ENCODE measurements at places on chromosomes 5 and 9.

DNA sequence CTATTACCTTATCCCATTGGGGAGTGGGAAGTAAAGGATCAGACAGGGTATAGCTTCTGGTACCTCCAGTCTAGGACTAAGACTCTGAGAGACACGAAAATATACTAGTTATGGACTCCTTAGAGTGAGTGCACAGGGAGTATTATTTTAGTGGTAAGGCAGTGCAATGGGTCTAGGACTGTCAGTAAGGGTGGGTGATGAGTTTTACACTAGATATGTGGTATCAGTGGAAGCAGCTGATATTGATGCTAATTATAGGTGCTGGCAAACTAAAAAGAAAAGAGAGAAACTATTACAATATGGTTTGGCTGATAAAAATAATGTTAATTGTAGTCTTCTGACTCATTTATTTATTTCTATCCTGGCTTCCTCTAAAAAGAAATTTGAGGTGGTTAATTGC is 118.6 kb downstream of the UNC13B start:
- DNase-seq: no peak

DNA sequence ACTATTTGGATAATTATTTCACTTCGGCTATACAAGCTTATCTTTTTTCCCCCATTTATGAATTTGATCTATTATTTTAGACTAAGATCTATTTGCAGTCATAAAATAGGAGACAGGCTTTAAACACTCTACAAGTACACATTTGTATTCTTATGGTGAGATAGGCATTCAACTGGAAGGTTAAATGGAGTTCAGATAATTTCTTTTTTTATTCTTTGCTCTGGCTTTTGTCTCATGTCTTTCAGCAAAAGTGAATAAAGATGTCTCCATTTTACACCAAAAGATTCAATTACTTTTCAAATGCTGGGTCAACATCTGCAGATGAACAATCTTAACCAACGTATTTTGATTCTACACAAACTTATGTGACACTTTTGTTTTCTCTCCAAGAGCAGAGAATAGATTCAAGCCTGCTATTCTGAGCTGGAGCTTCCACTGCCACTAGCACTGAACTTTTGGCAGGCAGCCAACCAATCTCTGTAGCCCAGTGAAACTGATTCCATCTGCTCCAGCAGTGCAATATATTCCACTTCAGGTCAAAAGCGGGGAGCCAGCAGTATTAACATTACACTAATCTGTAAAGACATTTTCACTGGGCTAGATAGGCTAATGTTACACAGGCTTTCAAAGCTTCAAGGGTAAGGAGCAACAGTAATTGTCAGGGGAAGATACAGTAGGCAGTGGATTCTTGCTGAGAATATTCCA is 452.0 kb upstream of the ZNF608 start:
- DNase-seq: no peak

- no peak for DNase-seq
These were observed 407.7 kb downstream of the KDM4C start for GRCh38 chr9:7165331-7165975.

DNA sequence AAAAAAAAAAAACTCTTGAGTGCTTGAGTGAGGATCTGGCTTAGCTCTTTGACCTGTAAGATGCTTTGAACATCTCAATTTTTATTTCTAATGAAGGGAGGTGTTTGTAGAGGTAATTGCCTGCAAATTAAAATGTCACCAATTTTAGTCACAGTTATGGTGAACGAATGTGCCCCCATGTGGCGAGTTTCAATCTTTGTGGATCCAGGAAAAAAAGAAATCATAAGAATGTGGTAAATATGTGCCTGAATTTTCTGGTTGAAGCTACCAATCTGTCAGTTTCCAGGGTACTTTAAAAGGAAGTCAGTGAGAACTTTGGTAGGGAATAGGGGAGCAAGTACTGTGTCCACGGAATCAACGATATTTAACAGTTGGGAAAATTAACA is 1772.4 kb upstream of the CDH9 start:
- DNase-seq: no peak

- DNase-seq: no peak
These were observed 7.1 kb upstream of the FGFR4 start for GRCh38 chr5:177079606-177080005.

DNA sequence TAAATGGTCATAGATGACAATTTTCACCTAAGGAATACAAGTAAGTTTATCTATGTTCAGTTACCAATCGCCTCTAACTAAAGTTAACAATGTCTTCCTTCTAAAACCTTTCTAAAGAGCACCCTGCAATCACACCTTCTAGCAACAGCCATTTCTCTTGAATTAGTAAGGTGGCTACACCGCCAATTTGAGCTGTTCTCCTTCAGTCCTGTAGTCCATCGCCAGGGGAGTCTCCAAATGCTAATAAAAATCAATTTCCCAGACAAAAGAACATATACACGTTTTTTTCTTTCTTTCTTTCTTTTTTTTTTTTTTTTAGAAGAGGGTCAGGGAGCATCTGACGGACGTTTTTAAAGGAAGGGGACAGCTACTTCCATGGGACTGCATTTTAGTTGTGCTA is 729 bp upstream of the RORB start:
- peak; percentile 16 for DNase-seq

GRCh38 chr5:143739746-143740145 is 72.2 kb upstream of the HMHB1 start:
- no peak for DNase-seq

DNA sequence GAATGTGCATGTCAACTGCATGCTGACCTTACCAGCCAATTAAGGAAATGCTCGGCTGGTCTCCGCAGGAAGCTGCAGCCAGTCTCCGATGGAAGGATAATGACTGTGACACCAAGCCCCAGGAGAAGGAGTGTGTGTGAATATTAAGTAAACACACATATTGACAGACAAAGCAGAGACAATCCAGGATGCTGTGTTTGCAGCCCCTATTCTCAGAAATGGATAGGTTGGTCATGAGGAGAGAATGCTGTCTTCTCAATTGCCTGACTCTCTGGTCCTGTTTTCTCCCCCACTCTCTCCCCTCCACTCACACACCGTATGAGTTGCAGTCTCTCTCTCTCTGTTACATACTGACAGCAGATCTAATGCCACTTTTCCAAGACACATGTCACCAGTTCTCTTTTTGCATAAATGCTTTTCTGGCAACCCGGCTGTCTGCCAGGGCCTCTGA is 85.7 kb downstream of the EPB41L4A start:
- no peak for DNase-seq

All from GM13977 (cell line).